Smooth muscle cell of bladder (primary cell): ENCODE measurements at places on chromosomes 5 and 9. TPM values are rescaled to one million over a fixed set of nuclear protein-coding genes. Genes with fewer than 3 reads are reported as not detected.

The NMRK1 gene
- 8.9 and 11.2 TPM in 2 replicates for total RNA-seq

The LMAN2 gene
- total RNA-seq: 488 and 547 TPM in 2 replicates

The MOB3B gene
- total RNA-seq: 0.14 and 0.18 TPM in 2 replicates

The C8G gene
- total RNA-seq: 0.14 TPM in 1 of 2 replicates, not detected in the other

The RNF180 gene
- total RNA-seq: 0.71 and 0.74 TPM in 2 replicates

The SLC34A3 gene
- not detected in 2 replicates for total RNA-seq

The ADRA1B gene
- total RNA-seq: 0.14 and 0.18 TPM in 2 replicates

The NDUFAF2 gene
- 35.0 and 36.2 TPM in 2 replicates for total RNA-seq

The QRFP gene
- total RNA-seq: not detected in 2 replicates

The TAF11L10 gene
- total RNA-seq: not detected in 2 replicates

The TSSK1B gene
- 0.09 and 0.14 TPM in 2 replicates for total RNA-seq

The OSMR gene
- total RNA-seq: 77.4 and 86.6 TPM in 2 replicates

The ROPN1L gene
- 0.28 and 0.57 TPM in 2 replicates for total RNA-seq

The STPG3 gene
- not detected in 2 replicates for total RNA-seq

The ABCA2 gene
- total RNA-seq: 11.9 and 20.0 TPM in 2 replicates

The SPINK1 gene
- not detected in 2 replicates for total RNA-seq

The MYMK gene
- not detected in 2 replicates for total RNA-seq

The KDM3B gene
- total RNA-seq: 33.3 and 36.3 TPM in 2 replicates

The SPRY4 gene
- 2.7 and 4.3 TPM in 2 replicates for total RNA-seq

The LURAP1L gene
- total RNA-seq: 71.4 and 73.5 TPM in 2 replicates

The NDUFS4 gene
- total RNA-seq: 106 and 135 TPM in 2 replicates

The SPTLC1 gene
- 92.0 and 105 TPM in 2 replicates for total RNA-seq

The NRG2 gene
- total RNA-seq: 0.18 and 0.28 TPM in 2 replicates
